ENCODE measurements at places on chromosomes 7 and 10.

DNA sequence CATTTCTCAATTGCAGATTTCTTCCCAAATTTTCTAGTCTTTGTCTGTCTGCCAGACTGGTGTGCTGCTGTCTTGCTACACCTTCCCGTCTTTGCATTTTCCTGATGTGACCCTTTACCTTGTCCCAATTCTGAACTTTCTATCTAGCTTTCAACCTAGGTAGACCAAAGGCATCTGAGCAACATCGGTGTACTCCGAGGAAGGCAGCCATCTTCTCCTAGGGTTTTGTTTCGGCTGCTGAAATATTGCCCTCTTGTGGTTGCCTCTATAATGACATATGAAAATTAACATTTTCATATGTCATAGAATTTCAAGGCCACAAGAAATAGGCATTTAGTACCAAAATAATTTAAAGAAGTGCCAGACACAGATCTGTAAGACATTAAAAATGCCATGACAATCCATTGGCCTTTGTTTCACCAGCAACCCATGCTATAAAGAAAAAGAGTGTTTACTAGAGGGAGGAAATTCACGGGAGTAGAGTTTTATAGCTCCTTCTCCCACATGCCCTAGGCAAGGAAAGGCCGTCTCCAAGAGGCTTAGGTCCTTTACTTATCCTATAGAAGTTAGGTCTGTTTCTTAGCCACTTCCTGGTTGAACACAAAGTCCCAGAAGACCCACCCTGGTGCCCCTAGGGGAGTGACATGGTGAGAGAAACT is 23.4 kb downstream of the OR9A2 start:
- no peak for DNase-seq

DNA sequence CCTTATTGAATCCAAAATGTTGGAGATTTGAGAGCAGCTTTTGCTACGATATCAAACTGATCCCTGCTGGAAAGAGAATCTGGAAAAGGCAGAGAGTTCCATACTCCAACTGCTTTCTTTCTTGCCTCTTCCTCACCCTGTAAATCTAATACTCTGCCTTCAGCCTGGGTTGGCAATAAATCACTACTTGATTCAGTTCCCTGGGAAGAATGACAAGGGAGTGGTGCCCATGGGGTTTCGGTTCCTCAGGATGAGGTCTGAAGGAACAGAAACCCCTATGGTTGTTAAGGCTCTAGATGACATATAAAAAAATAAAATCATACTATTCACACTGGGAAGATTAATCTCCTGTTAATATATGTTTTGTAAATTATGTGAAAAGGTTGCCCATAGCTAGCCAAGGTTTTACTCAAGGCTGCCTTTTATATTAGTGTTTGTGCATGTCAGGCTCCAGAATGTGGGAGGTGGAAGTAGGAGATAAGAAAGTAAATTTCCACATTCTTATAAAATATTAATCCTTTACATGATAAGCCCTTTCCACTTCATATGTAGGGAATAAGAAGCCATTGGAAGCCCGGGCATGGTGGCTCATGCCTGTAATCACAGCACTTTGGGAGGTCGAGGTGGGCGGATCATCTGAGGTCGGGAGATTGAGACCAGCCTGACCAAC is 106.2 kb upstream of the CACNA2D1 start:
- DNase-seq: no peak

- no peak for DNase-seq
These were observed 293.3 kb downstream of the ADRA2A start for GRCh38 chr10:111370101-111370500.

DNA sequence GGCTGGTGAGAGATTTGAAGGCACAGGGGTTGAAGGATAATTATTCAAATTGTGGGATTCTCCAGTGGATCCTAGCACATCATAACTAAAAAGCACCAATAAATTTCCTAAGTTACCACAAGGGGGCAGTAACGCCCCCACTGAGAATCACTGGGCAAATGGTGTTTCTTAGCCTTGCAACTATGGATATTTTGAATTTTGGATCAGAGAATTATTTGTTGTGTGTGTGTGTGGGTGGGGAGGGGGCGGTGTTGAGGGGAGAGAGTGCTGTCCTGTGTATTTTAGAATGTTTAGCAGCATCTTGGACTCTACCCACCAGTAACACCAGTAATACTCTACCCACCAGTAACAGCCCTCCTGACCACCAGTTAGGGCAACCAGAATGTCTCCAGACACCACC is 63.3 kb upstream of the PRKG1 start:
- no peak for DNase-seq

GRCh38 chr10:112213098-112213823 is 29.7 kb upstream of the GPAM start:
- DNase-seq: no peak

GRCh38 chr7:108413337-108413736 is 42.9 kb downstream of the NRCAM start:
- DNase-seq: no peak

GRCh38 chr7:116547347-116547746 is 22.5 kb downstream of the CAV1 start:
- no peak for DNase-seq

GRCh38 chr10:22701132-22701826 is 13.1 kb downstream of the PIP4K2A start:
- DNase-seq: no peak

DNA sequence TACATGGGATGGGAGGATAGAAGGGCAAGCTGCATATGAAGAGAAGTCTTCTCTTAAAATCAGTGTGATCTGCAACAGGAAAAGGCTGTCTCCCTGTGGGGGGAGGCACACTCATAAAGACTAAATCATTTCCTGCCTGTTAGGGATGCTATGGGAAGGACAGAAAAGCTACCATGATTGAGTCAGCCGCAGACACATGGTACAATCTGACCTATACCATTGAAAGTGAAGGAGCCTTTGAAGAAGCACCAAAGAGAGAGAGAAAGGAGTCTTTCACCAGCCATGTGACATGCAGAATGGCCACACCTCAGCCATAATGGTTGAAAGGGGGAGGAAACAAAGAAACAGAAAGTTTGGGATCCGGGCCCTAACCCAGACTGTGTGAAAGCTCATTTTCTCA is 29.1 kb downstream of the NUDCD3 start:
- DNase-seq: no peak

DNA sequence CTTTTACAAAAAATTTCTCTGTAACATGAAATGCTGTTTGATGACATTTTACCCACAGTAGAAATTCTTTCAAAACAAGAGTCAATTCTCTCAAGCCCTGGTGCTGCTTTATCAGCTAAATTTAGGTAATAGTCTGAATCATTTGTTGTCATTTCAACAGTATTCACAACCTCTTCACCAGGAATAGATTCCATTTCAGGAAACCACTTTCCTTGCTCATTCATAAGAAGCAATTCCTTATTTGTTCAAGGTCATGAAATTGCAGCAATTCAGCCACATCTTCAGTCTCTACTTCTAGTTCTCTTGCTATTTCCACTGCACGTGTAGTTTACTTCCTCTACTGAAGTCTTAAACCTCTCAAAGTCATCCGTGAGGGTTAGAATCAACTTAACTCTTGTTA is 14.1 kb downstream of the STAG3 start:
- DNase-seq: no peak

- DNase-seq: no peak
These were observed 22.6 kb upstream of the AKR1C3 start for GRCh38 chr10:5071411-5072198.

All from stimulated activated CD4-positive, alpha-beta T cell treated with anti-CD3 and anti-CD28 coated beads, TNF-alpha, amount 100 ng/mL, for 1 hour (primary cell).